ENCODE measurements at places on chromosomes 2 and 18.

DNA sequence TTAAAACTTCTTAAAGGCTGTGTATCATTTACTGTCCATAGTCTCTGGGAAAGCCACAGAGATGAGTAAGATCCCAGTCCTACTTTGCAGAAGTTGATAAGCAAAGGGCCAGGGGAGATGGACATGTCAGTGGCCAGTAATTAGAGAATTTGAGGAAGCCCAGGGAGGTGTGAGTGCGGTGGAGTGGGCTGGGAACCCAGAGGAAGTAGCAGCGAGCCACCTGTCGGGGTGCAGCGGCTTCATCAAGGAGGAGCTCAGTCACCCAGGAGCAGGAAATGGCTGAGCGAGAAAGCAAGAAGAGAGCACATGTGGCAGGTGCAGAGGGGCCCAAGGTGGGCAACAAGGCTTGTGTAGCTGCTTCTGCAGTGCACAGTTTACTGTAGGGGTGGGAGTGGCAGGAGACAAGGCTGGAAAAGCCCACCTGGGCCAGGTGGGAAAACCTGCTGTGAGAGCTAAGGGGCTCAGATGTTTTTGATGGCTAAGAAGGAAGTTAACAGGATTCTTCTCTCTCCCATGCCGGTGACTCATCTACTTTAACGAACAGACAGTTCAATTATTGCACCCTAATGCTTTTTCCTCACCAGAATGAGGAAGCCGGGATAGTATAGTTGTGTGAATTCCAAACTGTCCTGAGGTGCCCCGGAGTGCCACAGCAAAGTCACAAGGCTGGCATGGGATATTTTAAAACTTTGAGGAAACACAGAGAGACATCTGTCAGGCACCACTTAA lies 34.8 kb upstream of the MGAT5 start:
- DNase-seq, result no peak

DNA sequence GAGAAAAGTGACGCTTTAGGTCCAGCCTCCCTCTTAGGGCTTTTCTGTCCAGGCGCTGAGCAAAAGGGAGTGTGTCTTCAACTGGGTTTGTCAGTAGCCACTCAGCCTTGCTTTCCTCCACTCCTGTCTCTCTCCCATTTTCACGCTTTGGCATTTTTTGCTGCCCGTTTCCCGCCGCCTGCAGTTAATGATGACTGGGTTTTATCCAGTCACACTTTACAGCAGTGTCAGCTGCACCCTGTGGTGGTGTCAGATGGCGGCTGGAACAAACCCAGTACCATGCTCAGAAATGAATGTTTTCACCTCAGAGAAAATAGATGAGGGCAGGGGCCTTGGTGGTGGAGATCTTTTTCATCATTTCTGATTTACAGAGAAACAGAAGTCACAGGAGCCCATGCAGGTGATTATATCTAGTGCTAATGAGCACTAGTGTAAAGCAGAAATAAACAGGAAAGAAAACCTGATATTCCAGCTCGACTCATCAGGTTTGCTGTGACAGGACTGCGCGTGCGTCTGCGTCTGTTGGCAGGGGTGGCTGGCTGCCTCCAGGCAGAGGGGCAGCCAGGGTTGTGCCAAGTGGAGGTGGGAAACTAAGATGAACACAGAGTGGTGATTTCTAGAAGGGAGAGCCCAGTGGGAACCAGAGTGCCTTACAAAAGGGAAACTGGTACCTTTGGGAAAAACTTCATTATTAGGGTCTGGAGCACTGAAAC lies 139.9 kb downstream of the TANC1 start:
- DNase-seq, result no peak

DNA sequence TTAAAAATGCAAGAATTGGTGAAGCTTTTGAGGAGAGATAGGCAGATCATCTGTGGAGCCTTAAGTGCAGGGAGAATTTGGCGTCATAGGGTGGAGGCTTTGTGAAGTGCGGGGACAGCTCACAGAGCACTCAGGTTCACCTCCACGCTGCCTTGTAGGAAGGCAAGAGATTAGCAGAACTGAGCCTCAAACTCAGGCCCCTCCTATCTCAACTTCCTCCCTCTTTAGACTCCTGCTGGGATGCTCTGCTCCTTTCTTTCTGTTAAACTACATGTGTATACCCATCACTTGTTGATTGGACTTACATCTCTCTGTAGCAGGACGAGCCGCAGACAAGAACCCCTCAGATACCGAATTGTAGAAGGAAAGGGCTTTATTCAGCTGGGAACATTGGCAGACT lies 422.2 kb downstream of the SETBP1 start:
- DNase-seq, result no peak

GRCh38 chr2:198173864-198174263 lies 369.5 kb downstream of the PLCL1 start:
- DNase-seq, result no peak

- peak; percentile 9 for DNase-seq
Measured at GRCh38 chr18:48948112-48949049, 2.4 kb downstream of the SMAD7 start.

DNA sequence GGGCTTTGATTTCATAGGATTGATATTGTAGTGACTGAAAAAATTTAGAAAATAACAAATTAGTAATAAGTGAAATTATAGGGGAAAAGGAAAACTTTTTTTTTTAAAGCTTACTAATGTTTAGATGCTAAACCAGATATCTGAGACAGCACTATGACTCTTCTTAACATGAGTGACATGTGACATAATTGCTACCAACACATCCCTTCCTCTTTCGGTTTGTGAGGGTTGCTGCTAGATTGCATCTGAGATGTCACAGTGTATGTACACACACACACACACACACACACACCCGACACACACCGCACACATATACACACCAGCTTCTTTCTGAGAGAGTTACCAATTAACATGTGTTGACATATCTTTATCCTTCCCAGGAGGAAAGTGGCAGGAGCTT lies 18.0 kb downstream of the RAPGEF4 start:
- no peak for DNase-seq

DNA sequence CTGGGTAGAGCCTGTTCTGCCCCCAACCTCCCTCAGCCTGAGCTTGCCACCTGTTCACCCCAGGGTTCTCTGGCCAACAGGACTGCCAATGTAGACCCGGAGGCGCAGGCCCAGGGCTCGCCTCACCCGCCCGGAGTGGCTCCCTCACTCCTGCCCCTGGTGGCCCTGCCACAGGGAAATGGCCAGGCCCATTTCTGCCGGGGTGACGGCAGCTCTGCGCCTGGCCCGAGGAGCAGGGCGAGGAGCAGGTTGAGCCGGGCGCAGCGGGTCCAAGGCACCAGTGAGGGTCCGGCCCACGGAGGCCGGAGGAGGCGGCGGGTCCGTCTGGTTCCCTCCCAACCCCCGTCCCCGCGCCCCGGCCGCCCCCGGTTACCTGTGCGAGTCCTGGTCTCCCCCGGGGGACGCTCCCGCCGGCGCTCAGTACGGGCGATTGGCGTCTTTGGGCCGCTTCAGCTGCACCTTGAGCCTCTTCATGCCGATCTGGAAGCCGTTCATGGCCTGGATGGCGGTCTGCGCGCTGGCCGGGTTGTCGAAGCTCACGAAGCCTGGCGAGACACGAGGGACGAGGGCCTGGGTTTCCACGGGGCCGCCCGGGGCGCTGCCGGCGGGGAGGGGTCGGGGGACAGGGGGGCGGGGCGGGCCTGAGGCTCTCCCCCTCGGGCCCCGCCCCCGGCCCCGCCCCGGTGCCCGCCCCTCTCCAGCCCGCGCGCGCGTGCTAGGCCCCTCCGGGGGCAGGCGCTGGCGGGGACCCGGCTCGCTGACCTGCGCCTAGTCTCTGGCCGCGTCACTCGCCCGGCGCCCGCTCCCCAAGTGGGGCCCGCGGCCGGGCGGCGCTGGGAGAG lies 312.0 kb downstream of the CELF4 start:
- DNase-seq, result no peak

- no peak for DNase-seq
Measured at GRCh38 chr2:2909086-2910035, 468.3 kb downstream of the EIPR1 start.

DNA sequence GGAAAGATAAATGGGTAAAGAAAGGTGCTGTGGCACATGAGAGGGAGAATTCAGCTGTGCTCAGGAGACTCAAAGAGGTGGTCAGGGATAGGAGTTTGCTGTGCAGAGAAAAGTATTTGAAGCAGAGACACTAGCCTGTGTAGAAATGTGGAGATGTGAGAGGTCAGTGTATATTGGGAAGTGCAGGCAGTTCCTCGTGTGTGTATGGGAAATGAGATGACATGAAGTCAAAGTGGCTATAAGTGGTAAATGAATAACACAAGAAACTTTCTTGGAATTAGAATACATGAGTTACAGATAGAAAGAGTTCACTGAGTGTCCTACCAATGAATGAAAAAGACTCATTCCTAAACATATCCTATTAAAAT lies 11.6 kb downstream of the MAP3K20 start:
- DNase-seq, result no peak

DNA sequence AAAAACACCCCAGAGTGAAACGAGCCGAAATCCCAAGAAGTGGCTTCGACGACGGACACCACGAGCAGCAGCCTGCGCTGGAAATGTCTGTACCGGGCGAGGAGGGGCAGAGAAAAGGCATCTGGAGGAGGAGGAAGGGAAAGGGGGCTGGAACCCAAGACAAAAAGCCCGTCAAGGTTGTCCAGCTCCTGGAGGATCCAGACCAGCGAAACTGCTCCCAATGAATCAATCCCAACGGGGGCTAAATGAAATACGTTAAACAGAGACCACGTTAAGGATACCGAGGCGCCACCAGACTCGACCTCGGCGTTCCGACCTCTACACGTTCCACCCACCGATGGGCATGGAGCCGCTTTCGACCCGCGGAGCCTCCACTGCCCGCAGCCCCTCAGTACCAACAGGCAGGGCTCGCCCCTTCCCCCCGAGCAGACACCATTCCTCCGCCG lies 400 bp downstream of the CCDC88A start:
- DNase-seq, result no peak

GRCh38 chr2:21067125-21067524 lies 23.3 kb upstream of the APOB start:
- no peak for DNase-seq

DNA sequence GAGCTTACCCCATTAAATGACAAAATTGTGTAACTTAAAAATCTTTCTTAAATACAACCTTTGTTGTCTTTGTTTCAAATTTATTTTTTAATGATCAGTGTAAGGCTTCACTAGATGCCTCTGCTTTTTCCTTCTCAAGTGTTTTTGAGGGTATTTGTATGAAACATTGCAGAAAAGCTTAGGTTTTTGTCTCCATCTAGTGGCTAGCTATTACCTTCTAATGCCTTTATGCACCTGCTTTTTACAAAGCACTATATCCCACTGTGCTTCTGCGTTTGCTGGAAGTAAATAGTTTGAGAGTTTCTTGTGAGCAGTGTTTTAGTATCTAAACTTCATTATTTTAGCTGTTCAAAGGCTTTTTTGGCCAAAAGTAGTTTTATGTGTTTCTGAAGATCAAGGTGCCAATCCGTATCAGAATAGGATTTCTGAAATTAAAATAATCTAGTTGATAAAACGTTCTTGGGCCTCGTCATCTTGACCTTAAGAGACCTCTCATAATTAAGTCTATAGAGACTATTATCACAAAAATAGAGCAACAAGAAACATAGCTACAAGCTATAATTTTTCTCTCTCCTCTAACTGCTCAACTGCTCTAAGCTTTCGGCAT lies 47.0 kb downstream of the IWS1 start:
- DNase-seq, result peak; percentile 25

GRCh38 chr2:128347701-128348539 lies 29.3 kb upstream of the HS6ST1 start:
- DNase-seq, result no peak

DNA sequence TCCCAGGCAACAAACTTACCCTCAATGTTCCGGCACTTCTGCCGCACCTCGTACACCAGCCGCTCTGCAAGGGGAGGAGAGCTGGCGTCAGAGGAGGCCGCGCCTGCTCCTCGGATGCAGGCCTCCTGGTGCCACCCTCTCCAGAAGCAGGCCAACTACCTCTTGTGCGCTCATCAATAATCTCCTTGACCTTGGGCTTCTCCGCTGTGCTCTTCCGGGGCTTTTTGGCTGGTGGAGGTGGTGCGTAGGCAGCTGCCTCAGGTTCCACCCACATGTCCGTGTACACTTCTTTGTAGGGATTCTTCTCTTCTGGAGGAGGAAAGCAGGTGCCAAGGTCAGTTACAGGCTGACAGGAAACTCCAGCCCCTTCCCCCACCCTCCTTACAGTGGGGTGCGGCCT lies 77.6 kb upstream of the POMC start:
- DNase-seq, result no peak

DNA sequence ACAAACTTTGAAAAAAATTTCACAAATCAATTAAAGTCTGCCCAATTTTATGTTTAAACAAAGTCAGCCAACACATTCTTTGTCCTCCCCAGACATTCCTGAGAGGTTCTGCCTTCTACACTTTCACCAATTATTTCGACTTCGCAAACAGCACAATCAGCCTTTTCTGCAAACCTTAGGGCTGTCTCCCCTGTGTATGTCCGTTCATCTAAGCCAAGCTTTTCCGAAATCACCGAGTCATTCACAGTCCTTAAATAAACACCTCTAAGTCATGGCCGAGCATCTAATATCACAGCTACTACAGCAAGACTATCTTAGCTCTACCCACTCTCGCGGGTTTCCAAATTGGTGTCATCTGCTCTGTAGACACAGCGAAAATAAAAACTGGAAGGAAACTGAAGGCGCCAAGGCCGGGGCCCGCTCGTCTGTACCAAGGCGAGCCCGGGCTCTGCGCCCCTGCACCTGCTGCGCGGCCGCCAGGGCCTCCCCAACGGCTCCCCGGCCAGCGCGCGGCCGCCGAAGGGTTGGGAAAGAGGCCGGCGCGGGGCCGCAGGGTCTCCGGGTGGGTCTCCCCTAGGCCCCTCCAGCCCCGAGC lies 730 bp downstream of the ODC1 start:
- no peak for DNase-seq

DNA sequence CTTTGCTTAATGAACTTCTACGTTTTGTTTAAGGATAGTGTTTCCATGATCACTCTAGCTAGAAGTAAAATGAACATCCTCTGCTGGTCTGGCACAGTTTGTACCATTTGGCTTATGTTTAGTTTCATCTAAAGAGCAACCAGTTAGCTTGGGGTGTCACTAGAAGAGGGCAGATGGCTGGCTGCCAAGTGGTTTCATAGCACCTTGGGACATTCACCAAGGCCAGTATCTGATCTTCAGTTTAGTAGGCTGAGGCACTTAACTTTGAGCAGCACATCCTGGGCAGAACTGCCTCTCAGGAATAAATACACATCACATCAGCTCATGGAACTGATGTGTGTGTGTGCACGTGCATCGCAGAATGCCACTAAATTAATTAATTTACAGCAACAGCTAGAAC lies 68.4 kb downstream of the NXPH2 start:
- DNase-seq, result no peak

DNA sequence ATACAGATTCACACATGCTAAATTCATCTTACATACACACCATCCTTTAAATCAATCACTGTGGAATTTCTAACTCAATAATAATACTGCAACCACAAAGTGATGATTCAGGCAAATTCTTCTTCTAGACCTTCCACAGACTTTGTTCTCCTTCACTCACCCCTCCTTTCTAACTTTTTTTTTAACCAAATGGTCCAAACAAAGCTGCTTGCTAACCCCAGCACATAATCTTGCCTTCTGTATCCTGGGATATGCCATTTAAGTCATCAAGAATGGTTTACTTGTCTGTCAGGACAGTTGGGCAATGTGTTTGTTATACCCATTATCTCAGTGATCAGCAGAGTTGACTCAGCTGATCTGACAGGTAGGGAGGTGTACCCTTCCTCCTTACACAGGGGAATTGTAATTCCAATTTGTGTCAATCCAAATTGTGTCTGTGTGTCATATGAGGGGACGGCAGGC lies 10.0 kb downstream of the SLC40A1 start:
- DNase-seq, result no peak
